Activated CD4-positive, CD25-positive, alpha-beta regulatory T cell (primary cell): ENCODE measurements at places on chromosomes 2 and 18.
A peak's percentile ranks its signal among the peaks of the same experiment; 100 is the strongest.

- no peak for DNase-seq
These were observed 70.7 kb downstream of the PRELID3A start for GRCh38 chr18:12478269-12479047.

GRCh38 chr2:168723275-168723899 lies 79.0 kb upstream of the NOSTRIN start:
- DNase-seq: no peak

DNA sequence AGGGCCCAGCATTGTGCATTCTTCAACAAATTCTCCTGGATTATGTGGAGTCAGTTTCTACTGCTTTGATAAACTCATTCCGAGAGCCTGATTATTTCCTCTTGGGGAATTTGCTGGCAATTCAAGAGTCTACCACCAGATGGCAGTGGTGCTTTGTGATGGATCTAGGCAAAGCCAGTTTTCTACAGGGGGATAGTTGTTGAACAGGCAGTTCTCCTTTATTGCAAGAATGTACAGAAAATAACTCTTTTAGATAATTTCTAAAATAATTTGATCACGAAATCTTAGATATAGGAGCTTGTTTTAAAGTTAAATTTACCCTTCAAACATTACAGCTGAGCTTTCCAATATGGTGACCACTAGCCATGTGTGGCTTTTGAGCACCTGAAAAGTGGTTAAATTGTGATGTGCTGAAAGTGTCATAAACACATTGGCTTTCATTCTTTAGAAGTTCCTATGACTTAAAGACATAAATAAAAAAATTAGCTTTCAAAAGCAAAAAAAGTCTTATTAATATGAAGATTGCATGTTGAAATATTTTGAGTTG lies 66.7 kb upstream of the HAAO start:
- peak; percentile 53 for DNase-seq

- no peak for DNase-seq
These were observed 13.1 kb downstream of the PCARE start for GRCh38 chr2:29061176-29061575.

GRCh38 chr2:105596411-105596921 lies 148.2 kb upstream of the NCK2 start:
- DNase-seq: no peak

- no peak for DNase-seq
These were observed 22.2 kb downstream of the LYG1 start for GRCh38 chr2:99278793-99279291.

DNA sequence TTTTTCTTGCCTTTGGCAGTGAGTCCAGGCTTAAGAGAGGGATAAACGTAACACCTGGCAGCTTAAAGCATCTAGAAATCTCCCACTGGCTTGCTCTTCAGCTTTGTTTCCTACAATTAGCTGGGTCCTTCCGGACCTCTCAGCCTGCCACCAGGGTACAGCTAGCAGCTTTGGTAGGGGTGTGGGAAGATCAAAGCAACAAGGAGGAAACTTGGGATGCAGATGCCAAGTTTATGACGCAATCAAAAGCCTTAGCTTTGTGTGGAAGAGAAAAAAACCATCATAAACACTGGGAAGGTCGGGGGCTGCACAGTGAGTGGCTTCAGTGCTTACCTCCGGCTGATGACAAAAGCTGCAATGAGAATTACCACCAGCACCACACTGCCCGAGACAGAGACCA lies 116.9 kb downstream of the EPHA4 start:
- no peak for DNase-seq

DNA sequence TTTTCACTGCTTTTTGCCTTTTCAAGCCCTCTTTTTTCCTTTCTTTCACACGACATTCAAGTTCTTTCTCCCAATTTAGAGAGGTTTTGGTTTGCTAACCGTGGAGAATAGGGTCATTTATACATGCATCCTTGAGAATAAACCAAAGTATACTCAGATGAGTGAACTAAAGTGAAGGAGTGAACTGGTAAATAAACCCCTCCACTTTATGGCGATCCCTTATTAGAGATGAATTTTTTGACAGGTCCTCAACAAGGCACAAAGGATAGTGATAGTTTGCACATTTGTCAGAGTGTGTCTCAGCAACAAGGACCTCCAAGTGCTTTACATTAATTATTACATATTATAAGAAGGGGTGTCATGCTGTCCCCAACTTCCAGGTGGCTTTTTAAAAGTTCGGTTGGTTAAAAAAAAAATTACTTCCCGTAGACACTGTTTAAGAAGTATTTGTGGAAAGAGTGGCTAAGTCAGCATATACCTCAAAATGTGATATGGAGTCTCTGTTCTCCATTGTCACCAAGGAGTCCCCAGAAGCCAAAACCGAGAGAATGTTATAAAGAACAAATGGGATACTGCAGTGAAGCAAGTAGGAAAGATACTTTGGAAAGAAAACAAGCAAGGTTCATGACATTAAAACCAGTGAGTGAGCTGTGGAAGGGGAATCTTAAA lies 1.7 kb upstream of the SLC40A1 start:
- no peak for DNase-seq

GRCh38 chr2:47038656-47039488 lies 116.2 kb downstream of the STPG4 start:
- DNase-seq: no peak

GRCh38 chr2:143204062-143204461 lies 74.8 kb downstream of the ARHGAP15 start:
- DNase-seq: no peak

GRCh38 chr2:97750017-97750416 lies 36.6 kb downstream of the ZAP70 start:
- no peak for DNase-seq

GRCh38 chr2:109292386-109292785 lies 163.4 kb downstream of the SH3RF3 start:
- no peak for DNase-seq

DNA sequence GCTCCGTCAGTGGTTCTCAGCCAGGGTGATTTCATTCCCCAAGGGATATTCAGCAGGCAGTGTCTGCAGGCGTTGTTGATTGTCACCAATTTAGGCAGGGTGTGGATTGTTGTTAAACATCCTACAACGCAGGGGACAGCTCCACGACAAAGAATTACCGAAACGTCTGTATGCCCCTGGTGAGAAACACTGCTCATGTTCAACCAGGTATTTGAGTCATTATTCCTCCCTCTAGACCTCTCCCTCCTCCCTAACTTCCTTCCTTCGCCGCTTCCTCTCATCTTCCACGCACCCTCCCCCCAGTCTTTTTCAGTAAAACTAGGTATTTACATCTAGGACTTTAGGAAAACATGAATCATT lies 50.8 kb downstream of the NCK2 start:
- no peak for DNase-seq

DNA sequence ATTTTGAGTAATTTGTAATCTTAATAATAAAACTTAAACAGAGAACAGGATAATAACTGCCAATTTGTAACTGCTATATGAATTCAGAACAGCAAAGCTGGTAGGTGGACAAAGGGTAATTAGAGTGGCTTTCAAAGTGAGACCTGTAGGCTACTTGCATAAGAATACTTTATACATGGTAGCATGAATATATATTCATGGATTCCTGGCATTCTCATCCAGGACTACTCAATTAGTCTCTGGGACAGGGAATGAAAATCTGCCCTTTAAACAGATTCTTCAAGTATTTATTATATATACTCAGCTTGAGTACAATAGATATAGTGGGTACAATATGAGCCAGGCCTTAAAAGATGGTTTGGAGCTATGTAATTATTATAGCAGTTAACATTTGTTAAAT lies 419.9 kb downstream of the PIK3C3 start:
- DNase-seq: no peak

DNA sequence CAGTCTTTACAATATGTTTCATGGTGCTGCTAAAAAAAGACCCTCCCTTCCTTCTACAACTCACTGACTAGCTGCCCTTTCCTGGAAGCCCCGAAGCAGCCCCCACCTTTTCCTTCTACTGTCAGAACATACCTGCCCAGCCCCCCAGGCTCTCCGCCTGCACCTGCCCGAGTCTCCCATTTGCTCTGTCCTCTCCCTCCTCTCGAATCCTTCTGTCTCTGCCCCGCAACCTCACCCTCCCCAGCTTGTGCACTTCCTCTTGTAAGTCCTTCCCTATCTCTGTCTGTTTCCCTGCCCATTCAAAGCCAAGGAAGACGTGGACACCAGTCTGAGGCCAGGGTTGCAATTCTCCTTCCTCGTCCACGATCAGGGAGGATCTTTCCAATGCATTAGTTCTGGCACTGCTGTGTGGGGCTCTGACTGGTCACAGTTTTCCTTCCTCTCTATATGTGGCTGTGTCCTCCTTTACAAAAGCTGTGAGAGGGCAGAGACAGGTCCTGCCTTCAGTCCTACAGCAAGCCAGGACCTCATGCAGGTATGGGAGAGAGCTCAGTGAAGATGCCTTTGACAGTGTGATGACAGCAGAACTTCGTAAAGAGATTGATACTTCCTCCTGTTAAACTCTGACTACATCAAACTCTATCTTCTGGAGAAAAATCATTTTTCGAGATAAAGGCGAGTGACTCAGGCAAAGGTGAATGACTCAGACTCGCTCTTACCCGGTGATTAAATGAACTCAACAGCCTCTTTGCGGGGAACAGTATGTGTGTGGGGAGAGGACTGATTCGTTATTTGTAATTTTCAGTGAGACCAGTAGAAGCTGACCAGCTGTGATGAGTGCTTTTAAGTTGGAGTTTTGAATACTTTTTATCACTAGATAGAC lies 14.2 kb downstream of the TNFRSF11A start:
- DNase-seq: no peak

GRCh38 chr2:138298120-138298814 lies 203.3 kb upstream of the SPOPL start:
- DNase-seq: no peak

DNA sequence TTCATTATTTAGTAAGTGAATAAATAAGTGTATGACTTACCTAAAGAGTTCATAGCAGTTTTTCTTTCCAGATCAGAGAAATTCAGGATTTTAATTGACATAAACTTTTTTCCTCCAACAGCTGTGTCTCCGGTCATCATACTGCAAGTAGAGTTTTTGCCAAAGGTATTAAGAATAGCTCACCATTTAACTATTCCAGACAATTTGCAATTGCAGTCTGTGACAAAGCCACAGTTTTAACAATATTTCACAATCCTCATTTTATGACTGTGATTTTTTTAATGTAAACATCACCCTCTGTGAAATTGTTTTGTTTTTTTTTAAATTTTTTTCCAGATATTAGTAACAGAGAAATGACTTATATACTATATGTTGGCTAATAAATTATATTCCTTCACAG lies 199.1 kb downstream of the TRIB2 start:
- DNase-seq: no peak

- DNase-seq: no peak
These were observed 130.4 kb upstream of the CYP26B1 start for GRCh38 chr2:72278046-72278445.

GRCh38 chr2:209269024-209269423 lies 154.8 kb upstream of the MAP2 start:
- no peak for DNase-seq

GRCh38 chr2:208545403-208546042 lies 138.9 kb downstream of the PTH2R start:
- DNase-seq: no peak

DNA sequence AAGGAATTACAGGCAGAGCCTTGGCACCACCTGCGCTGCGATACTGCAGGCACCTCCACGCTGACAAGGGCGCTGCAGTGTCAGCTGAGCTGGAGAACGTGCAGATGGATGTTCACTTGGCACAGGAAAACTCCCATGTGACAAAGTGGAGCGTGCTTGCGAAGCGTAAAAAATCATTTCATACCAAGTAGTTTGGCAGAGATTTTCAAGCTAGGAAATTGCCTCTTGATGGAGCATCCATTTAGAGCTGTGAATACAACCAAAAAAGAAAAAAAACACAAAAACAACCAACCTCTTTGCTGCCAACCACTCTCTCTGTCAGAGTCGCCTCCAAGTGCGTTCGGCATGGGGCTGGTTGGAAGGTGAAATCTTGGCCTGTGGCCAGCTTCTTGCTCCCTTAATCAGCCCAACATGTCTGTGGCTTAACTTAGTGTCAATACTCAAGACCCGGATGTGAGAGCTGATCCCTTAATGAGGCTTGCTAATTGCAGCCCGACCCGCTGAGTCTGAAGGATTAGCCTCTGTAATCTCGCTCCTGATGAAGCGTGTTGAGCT lies 38.1 kb downstream of the ACOXL start:
- no peak for DNase-seq

DNA sequence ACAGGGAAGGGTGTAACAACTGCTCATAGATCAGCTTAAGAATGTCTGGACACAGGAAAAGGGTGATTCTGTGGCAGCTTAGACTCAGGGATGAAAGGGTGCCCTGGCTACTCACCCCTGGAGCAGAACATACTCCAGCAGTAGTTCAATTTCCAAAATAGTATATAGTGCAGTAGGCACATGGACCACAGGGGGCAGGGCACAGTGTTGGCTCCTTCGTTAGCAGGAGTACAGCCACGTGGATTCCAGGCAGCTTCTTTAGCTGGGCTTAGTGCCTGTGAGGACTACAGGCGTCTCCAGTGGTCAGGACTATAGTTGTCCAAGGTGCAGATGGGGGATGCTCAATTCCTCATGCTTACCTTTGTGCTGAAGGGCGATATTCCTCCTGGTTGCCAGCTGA lies 277.5 kb upstream of the DDX18 start:
- DNase-seq: no peak

DNA sequence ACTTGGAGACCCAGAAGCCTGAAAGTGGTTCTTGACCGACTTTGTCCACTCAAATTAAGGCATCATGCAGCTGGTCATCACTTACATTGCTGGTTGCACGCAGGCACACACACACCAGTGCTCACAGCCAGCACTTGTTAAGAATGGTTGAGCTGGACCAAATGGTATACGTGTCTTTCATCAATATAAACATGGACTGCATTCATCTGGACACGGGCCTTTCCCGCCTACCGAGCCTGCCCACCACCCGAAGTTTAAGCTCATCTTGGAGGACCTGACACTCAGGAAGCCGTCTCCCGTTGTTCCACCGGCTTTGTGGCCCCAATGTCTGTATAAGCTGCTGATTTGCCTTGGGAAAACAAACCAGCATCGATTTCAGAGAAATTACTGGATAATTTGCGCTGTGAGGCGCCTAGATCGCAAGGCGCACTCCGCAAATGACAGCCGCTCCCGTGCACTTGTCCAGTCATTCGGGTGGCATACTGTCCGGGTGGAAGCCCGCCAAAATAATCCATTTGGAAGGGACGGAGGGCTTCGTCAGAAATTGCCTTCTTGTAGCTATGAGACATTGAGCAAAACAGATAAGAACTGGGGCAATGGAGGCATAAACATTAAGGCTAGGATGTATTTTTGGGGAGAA lies 40.1 kb upstream of the AKAIN1 start:
- peak; percentile 2 for DNase-seq

DNA sequence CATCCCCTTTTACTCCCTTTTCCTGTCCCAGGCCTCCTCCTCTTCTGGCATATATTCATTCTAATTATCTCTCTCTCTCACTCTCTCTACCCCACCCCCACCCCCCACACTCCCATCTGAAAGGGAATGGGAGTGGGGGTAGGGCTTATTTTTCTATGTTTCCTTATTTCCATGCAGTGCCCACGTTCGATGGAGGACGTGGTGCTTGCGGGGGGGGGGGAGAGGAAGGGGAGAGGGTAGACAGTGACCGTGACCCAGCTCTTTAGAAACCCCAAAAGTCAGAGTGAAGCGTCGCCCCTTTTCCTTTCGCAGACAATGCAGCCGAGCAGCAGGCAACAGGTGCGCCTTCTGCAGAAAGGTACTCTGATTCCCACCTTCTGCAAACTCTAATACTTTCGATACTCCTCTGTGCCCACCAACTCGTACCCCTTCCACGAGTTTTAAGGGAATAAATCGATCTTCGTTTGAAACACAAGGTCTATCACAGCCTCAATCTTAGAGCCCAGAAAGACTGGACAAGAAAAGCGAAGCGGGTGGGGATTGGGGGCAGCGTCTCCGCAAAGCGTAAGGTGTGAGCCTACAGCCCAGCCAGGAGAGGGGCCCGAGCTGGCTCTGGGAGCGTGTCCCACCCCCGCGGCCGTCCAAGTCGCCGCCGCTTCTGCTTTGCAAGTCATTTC lies 891 bp upstream of the NR4A2 start:
- no peak for DNase-seq
